ENCODE measurements at places on chromosomes 4 and X.

DNA sequence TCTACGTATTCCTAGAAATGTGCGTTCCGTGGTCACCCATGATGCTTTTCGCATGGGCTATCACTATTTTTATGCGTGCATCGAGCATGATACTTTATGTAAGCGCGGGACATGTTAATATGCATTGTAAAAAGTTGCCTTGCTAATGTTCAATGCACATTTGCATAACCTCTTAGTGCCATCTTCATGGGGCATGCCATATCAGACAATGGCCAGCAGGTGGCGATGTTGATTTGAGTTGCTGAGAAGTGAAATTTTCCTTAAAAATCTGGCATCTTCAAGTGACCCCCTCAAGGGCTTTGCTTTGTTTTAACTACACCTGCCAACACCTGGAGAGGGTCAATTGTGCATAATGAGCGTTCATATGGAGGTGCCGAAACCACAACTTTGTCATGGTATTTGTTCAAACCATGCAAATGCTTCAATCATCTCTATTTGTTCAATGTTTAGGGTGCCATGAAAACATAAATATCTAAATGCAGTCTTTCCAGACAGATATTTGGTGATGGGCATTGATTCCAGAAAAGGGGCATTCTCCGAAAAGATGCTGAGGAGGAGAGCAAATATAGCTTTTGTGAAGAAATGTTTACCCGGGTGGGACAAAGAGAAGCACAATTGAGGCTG is 833.9 kb upstream of the PRKX start:
- DNase-seq, result no peak

DNA sequence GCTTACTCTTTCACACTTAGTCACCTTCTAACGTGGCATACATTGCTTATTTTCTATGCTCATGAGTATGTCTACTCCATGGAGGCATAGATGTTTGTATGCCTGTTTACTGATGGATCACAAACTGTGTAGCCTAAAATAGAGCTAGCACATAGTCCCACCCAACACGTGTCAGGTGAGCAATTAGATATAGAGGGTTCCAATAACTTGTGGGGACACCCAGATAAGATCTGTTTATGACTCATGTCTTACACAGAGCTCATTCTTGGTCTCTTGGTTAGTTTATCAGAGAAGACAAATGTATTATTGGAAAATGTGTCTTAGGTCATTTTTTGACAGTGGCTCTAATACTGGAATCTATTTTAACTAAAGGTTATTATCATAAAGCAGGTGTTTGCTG is 6.8 kb downstream of the ZFP42 start:
- no peak for DNase-seq

GRCh38 chrX:139881130-139881529 is 51.7 kb downstream of the ATP11C start:
- DNase-seq, result no peak

DNA sequence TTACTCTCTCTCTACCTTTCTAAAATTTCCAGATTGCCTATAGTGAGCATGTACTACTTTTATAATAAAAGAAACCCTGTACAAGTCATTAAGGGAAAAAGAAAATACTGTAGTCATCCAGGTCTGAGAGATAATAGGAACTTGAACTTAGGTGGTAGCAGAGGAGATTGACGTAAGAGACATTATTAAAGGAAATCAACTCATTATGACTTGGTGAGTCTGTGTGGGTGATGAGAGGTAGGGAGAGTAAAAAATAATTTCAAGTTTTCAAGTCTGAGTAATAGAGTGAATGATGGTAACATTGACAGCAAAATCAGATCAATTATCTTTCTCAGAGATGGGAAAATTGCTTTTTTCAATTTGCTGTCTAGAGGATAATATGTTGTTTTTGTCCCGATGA is 44.0 kb upstream of the ZCCHC12 start:
- no peak for DNase-seq

GRCh38 chrX:12824944-12825343 is 33.7 kb downstream of the PRPS2 start:
- DNase-seq, result no peak

- DNase-seq, result no peak
Measured at GRCh38 chr4:94551643-94552564, 100.2 kb downstream of the PDLIM5 start.

DNA sequence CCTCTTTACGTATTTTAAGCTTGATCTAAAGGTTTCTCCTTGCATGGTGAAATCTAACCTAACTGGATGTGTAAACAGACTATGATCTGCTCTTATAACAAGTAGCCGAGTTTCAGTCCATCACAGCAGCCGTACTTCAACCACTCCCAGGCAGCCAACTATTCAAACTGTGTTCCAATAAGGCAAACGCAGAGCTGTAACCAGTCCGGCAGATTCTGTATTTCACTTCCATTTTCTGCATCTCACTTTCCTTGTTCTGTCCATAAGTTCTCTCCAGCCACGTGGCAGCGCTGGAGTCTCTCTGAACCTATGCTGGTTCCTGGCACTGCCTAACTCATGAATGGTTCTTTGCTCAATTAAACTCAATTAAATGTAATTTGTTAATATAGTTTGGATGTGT is 132.6 kb downstream of the FHDC1 start:
- DNase-seq, result no peak

- no peak for DNase-seq
Measured at GRCh38 chrX:35150052-35150451, 207.5 kb downstream of the FAM47B start.
